ENCODE measurements at places on chromosomes 1 and 21. TPM values are rescaled to one million over a fixed set of nuclear protein-coding genes. Genes with fewer than 3 reads are reported as not detected.

The TNFSF18 gene
- not detected for total RNA-seq

The CAPN8 gene
- not detected for total RNA-seq

The INSRR gene
- total RNA-seq, result not detected

GRCh38 chr1:244311784-244312532, 139.8 kb downstream of the ADSS2 start:
- no peak for DNase-seq
- no peaks in the 10 kb centered on the region for H3K36me3 ChIP-seq
- no peaks in the 10 kb centered on the region for H3K27me3 ChIP-seq

GRCh38 chr1:20634594-20635084, 1.4 kb downstream of the PINK1 start:
- peak; percentile 24 for DNase-seq
- H3K27ac ChIP-seq, result no peak overlapping the region
- H3K4me3 ChIP-seq, result peak overlapping the region; percentile 81
- no peaks in the 10 kb centered on the region for H3K36me3 ChIP-seq
- H3K27me3 ChIP-seq, result no peaks in the 10 kb centered on the region

- no peaks in the 10 kb centered on the region for H3K4me1 ChIP-seq
- no peaks in the 10 kb centered on the region for H3K27me3 ChIP-seq
- no peak overlapping the region for H3K27ac ChIP-seq
- H3K36me3 ChIP-seq, result no peaks in the 10 kb centered on the region
- no peak overlapping the region for H3K4me3 ChIP-seq
Observed at GRCh38 chr1:209062081-209062620, 521.4 kb upstream of the CAMK1G start.

DNA sequence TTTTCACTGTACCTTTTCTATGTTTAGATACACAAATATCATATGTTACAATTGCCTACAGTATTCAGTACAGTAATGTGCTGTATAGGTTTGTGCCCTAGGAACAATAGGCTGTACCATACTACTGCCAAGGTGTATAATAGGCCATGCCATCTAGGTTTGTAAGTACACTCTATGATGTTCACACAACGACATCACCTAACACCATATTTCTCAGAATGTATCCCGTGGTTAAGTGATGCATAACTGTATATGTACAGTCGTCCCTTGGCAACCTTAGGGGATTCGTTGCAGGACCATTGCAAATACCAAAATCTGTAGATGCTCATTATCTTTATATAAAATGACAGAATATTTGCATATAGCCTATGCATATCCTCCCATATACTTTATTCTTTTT, 5.8 kb upstream of the SSR2 start:
- H3K27ac ChIP-seq, result no peak overlapping the region
- no peaks in the 10 kb centered on the region for H3K36me3 ChIP-seq
- no peak for DNase-seq
- H3K27me3 ChIP-seq, result no peaks in the 10 kb centered on the region
- peaks cover 4% of the 10 kb centered on the region for H3K4me1 ChIP-seq
- H3K4me3 ChIP-seq, result no peak overlapping the region

DNA sequence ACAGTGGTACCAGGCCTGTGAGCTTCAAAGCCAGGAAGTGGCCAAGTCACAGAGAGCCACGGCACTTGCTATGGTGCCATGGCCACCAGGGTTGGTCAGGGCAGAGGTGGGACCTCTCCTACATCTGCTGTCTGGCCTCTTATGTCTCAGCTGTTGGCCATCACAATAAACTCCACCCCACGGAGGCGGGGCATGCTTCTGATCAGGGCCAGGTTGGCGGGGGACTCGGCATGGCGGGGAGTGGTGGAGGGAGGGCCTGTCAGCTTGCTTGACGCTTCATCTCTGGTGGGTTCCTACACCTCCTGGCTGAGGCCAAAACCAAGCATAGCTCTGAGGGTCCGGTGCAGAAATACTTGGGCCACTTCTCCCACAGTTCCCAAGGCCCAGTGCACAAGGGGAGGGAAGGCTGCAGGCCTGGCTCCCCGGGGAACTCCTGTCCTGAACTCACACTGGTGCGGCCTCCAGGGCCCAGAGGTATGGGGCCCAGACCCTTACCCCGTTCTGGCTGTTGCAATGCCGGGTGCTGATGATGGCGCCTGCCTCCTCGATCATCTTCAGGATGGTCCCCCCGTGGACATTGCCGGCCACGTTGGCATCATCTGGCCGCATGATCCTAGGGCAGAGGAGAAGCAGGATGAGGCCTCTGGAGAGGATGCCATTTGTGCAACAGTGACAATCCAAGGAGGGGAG, 44.2 kb downstream of the ACOT7 start:
- no peak overlapping the region for H3K4me3 ChIP-seq
- H3K27me3 ChIP-seq, result no peaks in the 10 kb centered on the region
- no peak for DNase-seq
- H3K36me3 ChIP-seq, result no peaks in the 10 kb centered on the region
